Activated CD4-positive, CD25-positive, alpha-beta regulatory T cell (primary cell): ENCODE measurements at places on chromosomes 5 and 9.

DNA sequence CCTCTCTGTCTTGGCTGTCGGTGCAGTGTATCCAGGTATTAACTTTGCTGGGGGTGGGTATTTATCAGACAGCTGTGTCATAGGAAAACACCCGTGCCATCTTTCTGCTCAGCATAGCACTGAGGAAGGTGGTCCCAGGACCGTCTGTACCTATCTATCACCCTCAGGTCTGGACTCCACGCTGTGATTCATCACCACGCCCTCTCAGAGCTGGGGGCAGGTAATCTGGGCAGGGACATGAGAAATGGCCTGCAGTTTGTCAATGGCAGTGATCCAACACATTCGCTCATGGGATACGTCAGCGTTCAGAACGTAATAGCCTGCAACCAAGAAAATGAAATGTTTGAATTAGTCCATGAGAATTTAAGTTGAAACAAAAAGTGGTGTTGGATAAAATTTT, 151.6 kb upstream of the MAP1B start:
- no peak for DNase-seq

- DNase-seq = no peak
Observed at GRCh38 chr5:21263361-21263760, 1275.4 kb upstream of the CDH18 start.

DNA sequence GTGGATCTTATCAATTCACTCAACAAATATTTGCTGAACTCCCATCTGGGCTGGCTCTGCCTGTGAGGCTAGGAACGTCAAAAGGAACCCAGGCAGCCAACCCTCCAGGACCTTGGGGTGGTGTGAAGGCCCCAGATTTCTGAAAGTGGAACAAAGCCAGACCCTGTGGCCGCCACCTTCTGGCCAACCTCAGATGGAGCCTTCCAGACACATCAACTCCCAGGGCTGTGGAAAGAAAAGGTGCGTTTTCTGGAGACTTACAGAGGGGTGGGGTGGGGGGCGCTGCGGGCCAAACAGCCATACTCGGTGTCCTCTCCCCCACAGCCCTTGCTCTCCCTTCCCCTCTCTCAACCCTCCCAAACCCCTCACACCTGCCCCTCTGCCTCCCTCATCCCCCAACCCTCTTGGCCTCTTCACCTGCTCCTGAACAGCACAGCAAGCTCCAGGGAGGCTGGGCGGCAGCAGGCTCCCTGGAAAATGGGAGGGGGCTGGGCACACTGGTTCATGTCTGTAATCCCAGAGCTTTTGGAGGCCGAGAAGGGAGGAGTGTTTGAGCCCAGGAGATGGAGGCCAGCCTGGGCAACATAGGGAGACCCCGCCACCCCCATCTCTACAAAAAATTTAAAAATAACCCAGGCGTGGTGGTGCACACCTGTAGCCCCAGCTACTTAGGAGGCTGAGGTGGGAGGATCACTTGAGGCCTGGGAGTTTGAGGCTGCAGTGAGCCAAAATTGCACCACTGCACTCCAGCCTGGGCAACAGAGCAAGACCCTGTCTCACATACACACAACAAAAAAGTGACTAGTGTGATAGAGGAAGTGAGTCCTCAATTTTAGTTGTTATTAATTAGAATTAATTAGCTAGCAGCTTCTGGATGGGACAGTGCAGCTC, 45.0 kb upstream of the PRRC2B start:
- DNase-seq = no peak

DNA sequence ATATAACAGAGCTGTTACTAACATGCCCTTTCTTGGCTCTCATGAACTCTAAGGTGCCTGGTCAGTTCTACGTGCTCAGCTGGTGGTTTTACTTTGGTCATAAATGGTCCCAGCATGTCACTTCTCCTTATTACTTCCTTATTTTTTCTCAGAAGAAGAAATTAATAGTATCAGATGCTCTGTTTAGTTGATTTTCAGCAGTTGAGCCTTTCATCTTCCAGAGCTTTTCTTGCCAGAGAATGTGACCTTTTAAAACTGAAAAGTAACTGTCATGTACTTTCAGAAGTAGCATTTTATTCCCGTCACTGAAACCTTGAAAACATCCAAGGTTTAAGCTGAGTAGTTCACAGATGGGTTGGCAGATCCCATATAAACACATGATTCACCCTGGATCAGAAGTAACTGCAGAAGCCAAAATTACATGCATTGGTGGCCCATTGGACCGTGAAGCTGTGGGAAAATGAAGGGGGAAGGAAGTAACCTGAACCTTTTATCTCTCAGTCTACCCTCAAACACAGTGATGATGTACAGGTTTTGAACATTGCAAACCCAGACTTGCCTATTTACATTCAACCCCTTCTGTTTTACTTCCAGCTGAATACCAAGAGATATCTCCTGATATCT, 50.5 kb downstream of the HACD4 start:
- DNase-seq = no peak

DNA sequence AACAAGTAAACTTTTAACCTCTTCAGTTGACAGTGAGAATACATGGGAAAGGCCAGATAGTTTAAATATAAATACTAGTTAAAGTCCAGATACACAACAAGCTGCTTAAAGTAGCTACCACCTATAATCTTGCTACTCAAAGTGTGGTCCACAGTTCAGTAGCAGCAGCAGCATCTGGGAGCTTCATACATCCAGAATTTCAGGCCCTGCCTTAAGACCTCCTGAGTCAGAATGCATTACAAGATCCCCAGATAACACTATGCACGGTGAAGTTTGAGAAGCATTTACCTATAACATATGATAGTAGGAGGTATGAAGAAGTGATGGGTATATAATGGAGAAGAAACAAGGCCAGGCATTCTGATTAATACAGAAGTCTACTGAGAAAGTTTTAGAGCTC, 244.5 kb downstream of the EFNA5 start:
- DNase-seq = no peak

DNA sequence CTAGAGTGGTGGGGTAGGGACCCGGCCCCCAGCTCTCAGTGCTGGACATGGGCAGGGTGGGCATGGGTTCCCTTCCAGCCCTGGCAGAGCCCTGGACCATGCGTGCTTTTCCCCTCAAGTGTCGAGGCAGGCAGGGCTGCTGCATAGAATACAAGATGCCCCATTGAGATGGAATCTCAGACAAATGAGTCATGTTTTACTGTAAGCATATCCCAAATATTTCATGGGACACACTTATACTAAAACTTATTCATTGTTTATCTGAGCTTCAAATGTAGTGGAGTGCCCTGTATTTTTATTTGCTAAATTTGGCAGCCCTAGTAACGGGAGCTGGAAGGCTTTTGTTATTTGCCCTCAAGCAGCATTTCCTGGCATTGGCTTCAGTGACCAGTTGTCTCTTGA, 3.2 kb upstream of the RNU6ATAC start:
- DNase-seq = no peak

GRCh38 chr9:108016446-108016845, 526.9 kb upstream of the KLF4 start:
- DNase-seq = no peak

DNA sequence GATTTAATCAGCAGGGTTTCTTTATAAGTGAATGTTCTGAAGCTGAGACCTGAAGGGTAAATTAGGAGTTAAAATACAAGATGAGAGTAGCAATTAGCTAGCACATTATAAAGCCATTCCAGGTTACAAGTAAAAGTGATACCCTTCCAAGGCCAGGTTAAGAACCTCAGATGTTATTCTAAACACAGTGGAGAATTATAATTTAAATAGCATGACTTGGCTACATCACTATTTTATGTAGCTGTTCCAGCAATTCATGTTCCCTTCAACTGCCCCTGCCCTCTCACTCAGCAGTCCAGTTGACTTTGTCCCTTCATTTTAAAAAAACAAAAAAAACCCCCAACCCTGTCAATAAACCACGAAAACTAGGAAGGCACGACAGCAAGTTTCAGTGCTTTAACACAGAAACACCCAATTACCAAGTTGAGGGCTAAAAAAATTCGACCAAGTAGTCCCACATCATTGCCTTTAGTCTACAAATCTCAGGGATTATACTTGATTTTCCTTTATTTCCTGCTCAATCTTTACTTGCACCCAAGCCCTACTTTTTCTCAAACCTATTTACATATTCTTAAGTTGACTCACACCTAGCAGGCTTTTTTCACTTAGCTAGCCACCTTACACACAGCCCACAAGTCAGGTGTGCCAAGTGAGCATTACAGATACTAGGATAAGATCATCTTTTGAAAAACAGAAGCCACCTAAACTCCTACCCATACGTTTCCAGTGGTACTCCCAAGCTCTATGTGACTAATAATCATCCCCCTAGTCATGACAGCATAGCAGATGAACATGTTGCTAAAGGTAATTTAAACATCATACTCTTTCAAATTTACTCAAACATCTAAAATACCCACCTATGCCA, 3.4 kb downstream of the RPL37 start:
- no peak for DNase-seq

DNA sequence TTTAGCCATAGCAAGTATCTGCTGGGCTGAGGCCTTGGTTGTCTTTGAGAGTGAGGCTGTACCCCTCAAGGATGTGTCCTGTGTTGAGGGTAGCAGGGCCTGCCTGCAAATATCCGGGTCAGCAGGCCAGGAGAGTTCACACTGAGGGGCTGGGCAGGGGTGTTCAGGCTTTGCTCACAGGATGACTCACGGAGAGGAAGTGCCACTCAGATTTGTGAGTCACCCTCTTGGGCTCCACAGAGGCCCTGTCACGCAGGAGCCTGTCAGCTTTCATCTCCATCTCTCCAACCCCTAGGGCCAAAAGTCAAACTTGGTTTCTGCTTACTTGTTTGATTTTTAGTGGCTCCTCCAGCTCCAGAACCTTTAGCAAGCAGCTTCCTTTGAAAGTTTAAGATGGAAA, 211.5 kb downstream of the SEC61B start:
- peak; percentile 33 for DNase-seq

DNA sequence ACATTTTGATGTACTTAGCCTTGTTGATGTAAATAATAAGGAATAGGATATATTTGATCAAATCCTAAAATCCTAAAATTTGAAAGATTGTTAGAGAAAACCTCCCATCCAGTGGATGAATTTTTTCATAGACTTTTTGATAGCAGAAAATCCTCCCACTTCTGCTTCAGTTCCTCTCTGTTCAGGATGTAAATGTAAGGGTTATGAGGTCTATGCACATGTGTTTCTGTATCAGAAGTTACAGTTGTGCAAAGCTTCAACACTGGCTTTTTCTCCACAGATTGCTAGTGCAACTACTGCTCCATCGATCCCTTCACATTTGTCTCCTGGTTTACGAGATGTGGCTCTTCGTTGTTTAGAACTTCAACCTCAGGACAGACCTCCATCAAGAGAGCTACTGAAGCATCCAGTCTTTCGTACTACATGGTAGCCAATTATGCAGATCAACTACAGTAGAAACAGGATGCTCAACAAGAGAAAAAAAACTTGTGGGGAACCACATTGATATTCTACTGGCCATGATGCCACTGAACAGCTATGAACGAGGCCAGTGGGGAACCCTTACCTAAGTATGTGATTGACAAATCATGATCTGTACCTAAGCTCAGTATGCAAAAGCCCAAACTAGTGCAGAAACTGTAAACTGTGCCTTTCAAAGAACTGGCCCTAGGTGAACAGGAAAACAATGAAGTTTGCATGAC, 16.0 kb upstream of the SETD9 start:
- DNase-seq = no peak

- DNase-seq = no peak
Observed at GRCh38 chr5:1007681-1008450, 736 bp upstream of the NKD2 start.
